Activated CD4-positive, alpha-beta memory T cell treated with anti-CD3 and anti-CD28 coated beads, Interleukin-2, amount 10 ng/mL, durations not matched to agents 7 days and 5 days (primary cell): ENCODE measurements at places on chromosomes 11 and 22.

DNA sequence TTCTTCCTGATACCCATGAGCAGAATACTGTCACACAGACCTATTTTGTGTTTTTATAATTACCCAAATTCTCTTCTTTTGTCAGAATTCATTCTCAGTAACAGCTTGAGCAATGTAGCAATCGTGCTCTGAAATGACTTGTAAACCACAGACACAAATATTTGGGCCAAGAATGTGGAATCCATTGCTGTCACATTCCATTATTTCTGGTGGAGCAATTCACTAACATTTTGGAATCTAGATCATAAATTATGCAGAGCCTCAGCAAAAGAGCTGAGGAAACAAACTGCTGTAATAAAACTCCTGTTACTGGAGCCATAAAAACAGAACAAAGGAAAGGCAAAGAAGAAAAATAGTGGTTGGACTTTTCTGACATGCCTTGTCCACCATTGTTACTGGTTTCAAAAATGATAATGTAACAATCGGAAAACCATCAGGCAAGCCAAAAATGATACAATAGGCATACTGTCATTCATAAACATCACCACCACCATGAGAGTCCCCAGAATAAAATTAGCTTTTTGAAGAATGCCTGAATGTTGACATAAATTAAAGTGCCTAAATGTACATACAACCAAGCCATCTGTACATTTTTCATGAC is 223.4 kb upstream of the PITPNB start:
- no peak for DNase-seq

- DNase-seq = no peak
Measured at GRCh38 chr11:71097506-71098240, 154.7 kb downstream of the SHANK2 start.

GRCh38 chr11:68843052-68843561 is 1.4 kb upstream of the CPT1A start:
- peak; percentile 69 for DNase-seq

GRCh38 chr22:27711756-27712155 is 89.8 kb downstream of the MN1 start:
- DNase-seq = no peak

DNA sequence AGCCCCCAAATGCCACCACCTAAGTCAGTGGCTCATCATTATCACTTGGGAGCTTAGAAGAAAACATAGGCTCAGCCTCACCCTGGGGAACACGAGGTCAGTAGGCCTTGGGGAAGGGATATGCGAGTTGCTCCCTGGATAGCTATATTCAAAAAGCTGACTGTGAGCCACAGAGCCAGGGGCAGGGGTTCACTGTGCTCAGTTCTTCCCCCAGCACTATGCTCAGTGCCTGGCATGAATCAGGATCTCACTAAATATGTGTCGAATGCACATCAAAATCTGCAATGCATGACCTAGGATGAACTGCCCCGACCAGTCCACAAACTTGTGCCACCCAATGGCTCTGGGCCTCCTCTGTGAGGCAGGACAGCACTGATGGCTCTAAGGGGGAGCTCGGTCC is 35.1 kb downstream of the THOC5 start:
- DNase-seq = no peak

- DNase-seq = peak; percentile 65
Measured at GRCh38 chr11:86047275-86047991, 21.5 kb downstream of the PICALM start.

DNA sequence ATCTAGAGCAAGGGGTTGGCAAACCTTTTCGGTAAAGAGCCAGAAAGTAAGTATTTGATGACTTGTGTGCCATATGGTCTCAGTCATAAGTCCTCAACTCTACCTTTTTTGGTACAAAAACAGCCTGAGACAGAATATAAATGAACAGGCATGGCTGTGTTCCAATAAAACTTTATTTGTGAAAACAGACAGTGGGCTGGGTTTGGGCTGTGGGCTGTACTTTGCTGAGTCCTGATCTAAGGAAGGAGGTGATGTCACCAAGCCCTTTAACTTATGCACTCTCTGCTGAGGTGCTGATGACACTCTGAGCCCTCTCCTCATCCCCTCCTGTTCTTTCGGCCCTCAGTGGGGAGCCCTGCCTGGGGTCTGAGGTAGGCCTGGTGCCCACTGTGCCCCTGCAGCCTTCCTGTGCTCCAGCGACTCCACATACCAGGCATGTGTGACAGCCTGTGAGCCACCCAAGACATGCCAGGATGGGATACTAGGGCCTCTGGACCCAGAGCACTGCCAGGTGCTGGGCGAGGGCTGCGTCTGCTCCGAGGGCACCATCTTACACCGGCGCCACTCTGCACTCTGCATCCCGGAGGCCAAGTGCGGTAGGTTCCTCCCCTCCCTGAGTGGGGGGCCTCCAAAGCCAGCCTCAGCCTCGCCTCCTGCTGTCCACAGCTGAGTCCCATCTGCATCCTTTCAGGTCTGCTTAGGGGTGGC is 85.9 kb upstream of the MYOD1 start:
- no peak for DNase-seq

- DNase-seq = no peak
Measured at GRCh38 chr11:86510097-86510496, 135.4 kb downstream of the CCDC81 start.

DNA sequence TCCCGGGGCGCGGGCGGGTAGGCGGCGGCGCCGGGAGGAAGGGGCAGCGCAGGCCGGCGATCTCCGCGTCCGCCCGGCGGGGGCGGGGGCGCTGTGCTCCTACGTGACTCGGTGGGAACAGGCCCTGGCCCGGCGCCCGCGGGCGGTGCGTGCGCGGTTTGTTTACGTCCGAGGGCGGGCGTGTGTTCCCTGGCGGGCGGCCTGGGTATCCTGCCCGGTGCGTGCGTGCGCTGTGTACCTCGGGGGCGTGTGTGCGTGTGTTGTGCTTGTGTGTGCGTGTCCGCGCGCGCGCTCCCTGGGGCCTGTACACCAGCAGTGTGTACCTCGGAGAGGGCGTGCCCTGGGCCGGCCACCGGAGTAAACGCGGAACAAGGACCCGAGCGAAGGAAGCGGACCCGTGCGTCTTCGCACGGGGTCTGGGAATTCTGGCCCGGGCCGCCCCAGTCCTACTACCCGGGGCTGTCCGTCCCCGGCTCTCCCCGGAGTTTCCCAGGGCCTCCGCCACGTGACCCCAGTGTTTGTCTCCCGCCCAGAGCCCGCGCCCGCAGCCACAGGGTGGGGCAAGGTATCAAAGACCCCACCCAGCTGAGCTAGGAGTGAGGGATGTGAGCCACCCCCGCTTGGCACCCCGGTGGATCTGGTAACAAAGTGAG is 769 bp downstream of the MAFF start:
- peak; percentile 69 for DNase-seq

DNA sequence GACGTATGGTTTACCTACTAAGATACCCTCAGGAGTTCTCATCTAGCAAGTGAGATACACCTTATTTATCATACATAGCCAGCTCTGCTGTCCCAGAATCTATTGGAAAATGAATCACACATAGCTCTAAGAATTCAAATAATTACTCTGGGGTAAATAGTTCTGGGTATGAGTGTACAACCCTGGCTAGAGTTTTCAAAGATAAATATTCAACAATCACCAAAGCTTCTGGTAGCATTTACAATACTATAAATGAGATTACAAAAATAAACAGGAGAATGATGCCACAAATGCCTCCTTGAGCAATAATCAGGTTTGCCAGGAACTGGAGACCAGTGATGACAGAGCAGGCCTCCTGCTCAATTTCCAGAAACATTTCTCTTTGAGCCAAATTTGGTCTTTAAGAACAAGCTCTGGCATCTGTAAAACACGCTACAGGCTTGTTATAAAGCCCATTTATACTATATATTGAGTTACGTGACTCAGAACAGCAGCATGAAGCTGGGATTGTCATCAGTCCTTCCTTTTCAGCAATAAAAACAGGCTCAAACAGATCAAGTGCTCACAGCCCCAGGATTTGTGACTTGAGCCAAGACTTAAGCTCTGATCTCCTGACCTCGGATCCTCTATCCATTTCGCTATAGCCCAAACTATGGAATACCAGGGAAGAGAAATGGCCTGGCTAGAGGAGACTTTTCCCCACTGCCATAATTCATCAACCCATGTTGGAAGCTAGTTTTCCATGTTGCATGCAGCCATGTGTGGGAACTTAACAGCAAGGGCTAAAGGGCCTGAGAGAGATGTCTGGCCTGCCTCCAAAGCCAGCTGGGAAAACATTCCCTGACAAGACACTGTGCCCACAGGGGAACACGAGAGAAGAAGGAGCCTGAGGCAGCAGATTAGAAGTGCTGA is 19.7 kb downstream of the RAB30 start:
- no peak for DNase-seq

DNA sequence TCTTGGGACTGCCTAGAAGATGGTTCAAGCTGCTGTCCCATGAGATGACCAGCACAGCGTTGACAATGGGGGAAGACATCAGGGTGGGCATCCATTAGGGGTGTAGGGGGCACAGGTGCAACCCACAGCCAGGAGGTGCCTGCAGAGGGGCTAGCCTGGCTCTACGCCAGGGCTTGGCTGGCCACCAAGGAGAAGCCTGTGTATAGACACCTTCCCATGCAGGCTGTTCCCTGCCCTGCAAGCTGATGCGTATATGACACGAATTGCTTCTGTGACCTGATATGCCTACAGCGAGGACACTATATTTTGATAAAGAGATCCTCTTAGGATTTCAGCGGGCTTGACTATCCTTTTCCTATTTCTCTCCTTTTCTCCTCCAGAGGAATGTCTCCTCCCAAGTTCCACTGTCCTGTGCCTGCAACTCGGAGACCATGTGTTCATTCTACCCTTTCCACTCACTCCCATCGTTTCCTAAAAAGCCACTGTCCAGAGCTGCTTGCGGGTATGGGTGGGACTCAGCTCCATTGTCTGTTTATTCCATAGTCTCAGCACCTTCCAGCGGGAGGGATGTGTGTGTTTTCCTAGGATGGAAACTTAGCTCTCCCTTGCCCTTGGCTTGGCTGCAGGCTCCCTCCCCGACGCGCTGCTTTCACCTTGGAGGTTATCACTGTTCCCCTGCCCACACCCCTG is 56.1 kb downstream of the ST14 start:
- DNase-seq = no peak

DNA sequence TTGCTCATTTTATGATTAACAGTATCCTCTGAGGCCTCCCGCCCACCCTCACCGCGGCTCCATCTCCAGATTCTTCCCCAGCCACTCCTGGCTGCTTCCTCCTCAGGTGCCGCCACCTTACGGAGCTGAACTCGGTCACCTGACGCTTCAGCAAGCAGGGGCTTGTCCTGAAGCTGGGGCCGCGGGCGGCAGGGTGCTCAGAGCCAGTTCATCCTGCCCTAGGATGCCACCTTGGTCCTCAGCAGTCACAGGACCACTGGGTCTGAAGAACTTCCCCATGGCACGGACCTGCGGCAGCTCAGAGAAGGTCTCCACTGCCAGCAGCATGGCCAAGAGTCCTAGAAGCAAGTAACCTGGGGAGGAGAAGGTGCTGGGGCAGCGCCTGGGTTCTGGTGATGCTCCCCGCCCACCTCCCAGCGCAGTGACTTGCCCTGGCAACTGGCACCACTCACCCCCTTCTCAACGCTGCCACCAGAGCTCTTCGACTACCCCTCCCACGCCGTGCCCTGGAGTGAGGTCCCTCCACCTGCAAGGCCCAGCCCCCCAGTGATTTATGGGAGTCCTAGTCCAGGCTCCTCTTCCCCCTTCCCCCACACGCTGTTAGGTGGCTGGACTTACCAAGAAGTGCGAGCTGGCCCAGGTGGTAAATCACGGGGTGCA is 2.6 kb downstream of the KCNK7 start:
- DNase-seq = no peak

DNA sequence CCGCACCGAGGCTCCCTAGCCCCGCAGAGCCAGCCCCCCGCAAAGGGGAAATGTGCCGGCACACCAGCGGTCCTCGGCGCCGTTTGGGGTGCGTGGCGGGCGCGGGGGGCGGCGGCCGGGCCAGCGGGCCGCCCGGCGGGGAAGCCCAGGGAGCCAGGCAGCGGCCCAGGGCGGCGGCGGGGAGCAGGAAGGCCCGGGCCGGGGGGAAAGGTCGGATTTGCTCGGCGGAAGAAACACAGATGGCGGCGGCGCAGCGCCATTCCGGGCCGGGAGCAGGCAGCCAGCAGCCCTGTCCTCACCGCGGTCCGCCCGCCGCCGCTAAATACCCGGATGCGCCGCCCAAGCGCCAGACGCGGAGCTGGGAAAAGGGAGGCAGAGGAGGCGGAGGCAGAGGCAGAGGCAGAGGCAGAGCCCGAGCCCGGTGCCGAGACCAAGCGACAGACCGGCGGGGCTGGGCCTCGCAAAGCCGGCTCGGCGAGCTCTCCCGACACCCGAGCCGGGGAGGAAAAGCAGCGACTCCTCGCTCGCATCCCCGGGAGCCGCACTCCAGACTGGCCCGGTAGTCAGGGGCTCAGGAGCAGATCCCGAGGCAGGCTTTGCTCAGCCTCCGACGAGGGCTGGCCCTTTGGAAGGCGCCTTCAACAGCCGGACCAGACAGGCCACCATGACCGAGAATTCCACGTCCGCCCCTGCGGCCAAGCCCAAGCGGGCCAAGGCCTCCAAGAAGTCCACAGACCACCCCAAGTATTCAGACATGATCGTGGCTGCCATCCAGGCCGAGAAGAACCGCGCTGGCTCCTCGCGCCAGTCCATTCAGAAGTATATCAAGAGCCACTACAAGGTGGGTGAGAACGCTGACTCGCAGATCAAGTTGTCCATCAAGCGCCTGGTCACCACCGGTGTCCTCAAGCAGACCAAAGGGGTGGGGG is 2.6 kb upstream of the GCAT start:
- peak; percentile 82 for DNase-seq

GRCh38 chr11:90221803-90222458 is 918 bp downstream of the CHORDC1 start:
- DNase-seq = no peak

GRCh38 chr11:82195283-82195682 is 538.4 kb downstream of the FAM181B start:
- no peak for DNase-seq

DNA sequence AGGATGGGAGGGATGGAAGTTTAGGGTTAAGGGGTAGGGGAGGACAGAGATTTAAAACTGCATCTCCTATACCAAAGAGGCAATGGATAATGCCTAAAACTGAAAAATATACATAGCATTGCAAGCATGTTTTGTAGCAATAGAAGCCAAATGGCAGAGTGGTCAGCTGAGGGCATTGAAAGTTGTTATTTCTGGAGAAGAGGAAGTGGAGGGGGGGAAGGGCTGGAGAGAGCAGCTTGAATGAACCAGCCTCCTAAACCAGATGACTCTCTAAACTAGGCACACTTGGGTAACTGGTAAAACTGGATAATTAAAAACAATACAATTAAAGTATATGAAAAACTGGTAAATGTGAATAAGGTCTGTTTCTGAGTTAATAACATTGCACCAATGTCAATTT is 70.3 kb upstream of the TP53I11 start:
- DNase-seq = no peak

DNA sequence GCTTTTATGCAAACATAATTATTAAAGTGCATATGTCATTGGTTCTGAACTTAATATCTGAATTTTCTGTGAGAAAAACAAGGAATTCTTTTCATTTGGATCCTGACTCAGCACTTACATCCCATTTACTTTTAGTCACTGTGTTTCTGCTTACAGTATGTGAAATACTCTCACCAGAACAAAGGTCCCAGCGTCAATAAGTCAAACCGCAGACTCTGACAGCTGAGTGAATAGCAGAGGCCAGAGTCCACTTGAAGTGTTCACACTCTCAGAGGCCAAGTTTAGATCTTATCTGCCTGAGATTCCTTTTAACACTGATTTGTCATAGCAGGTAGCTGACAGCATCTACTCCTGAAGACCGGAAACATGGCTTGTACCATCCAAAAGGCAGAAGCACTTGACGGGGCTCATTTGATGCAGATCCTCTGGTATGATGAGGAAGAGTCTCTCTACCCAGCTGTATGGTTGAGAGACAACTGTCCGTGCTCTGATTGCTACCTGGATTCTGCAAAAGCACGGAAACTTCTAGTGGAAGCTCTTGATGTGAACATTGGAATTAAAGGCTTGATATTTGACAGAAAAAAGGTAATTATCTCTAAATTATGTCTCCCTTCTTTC is 14.6 kb downstream of the BBOX1 start:
- no peak for DNase-seq
